ENCODE measurements at places on chromosomes 2 and 18.

GRCh38 chr2:132503701-132504100, 87.1 kb downstream of the GPR39 start:
- DNase-seq = no peak

DNA sequence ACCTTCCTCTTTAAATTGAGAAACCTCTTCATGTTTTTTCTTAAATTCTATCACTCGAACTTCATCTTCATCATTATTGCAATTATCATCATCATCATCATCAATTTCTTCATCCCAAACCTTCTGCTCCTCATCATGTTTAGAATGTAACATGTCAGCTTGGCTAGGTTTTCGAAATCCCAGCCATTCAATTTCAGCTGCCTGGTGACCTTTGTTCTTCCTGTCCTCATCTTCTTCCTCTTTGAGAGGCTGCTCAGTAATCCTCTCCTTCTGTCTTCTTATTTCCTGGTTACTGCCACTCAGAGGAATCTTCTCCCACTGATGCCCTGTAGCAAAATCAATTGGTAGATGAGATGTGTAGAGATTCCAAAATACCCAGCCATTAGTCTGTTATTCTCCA, 4.2 kb downstream of the ERMN start:
- DNase-seq = no peak

DNA sequence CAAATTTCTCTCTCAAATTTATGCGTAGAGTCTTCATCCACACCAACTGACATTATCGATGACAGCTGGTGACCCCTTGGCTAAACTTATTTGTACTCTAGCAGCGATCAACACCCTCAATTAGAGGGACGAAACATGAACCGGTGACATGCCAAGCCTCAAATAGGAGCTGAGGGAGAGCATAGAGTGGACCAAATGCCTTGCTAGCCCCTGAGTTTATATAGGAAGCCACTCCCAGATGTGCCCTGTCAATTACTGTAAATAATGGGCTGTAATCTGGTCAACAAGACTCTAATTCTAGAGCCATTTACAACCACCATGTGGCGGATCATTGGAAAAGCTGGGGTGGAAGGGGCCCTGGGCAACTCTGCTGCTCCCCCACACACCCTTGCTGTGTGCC, 47.6 kb upstream of the FHL2 start:
- no peak for DNase-seq

- DNase-seq = no peak
Observed at GRCh38 chr2:237699870-237700511, 72.6 kb downstream of the LRRFIP1 start.

GRCh38 chr2:47935071-47935470, 28.8 kb upstream of the FBXO11 start:
- no peak for DNase-seq

DNA sequence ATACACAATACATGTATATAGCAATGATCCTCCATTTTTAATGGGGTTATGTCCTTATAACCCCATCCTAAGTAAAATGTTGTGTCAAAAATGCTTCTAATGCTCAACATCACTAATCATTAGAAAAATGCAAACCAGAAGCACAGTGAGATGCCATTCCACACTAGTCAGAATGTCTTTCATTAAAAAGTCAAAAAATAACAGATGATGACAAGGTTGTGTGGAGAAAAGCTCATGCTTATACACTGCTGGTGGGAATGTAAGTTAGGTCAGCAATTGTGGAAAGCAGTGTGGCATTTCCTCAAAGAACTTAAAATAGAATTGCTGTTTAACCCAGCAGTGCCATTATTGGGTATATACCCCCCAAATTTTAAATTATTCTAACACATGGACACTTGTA, 654.9 kb upstream of the CNTNAP5 start:
- no peak for DNase-seq

GRCh38 chr18:56570978-56571377, 67.4 kb downstream of the TXNL1 start:
- no peak for DNase-seq

DNA sequence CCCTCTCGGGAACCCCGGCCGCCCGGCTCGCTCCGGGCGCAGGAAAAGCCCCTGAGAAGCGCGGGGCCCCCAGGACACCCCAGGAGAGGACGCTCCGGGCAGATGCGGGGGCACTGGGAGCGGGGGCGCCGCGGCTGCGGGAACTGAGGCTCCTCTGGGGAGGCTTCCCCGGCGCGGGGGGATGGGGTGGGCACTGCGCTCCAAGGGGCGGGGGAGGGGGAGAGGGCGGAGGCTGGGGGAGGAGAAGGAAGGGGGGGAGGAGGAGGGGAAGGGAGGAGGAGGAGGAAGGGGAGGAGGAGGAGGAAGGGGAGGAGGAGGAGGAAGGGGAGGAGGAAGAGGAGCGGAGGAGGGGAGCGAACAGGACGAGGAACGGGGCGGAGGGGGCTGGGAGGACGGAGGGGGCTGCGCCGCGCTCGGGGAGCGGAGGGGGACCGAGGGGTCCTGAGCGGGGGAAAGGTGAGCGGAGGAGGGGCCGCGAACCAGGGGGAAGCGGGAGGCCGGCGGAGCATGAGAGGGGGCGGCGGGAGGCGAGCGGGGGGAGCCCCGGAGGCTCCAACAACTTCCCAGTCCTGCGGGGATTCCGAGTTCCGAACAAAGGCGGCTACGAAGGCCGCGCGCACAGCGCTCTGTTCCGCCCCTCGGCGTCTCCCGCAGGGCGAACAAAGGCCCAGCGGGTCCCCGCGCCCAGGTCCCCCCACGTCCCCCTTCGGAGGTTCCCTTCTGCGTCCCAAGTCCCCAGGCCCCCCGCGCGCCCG, 742 bp downstream of the PXDN start:
- no peak for DNase-seq

DNA sequence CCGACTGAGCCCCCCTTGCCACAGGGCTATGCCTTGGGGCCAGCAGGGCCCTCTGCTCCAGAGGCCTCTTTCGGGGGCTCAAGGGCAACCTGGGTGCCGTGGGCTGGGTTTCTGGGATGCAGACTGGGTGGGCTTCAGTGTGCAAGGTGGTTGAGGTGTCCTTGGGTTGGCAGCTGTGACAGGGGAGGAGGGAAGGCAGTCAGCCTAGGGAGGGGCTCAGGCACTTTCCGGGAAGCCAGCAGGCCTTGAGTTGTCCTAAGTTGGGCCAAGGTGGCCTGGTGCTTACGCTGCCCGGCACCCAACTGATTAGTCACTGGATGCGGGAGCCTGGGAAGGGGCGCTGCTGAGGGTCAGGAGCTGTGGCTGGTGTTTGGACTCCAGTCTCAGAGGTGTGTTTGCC, 199.5 kb downstream of the TWIST2 start:
- DNase-seq = no peak

- DNase-seq = no peak
Observed at GRCh38 chr18:13983506-13983905, 68.2 kb upstream of the MC2R start.

DNA sequence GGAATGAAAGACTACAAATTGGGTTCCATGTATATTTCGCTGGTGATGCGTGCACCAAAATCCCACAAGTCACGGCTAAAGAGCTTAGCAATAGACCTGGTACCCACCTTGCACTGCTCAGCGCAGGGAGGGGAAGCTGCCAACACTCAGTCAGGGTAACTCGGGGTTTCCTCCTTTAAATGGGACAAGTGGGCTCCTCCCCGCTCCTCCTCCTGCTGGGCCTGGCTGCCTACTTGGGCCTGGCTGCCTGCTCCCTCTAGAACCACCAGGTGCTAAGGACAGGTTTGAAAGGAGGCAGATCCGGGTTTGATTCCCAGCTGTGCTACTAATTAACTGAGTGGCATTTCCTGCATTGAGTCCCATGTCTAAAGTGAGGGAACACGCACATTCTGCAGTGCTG, 23.4 kb downstream of the MYO7B start:
- no peak for DNase-seq

- DNase-seq = no peak
Observed at GRCh38 chr2:181954538-181954883, 31.1 kb upstream of the PPP1R1C start.

DNA sequence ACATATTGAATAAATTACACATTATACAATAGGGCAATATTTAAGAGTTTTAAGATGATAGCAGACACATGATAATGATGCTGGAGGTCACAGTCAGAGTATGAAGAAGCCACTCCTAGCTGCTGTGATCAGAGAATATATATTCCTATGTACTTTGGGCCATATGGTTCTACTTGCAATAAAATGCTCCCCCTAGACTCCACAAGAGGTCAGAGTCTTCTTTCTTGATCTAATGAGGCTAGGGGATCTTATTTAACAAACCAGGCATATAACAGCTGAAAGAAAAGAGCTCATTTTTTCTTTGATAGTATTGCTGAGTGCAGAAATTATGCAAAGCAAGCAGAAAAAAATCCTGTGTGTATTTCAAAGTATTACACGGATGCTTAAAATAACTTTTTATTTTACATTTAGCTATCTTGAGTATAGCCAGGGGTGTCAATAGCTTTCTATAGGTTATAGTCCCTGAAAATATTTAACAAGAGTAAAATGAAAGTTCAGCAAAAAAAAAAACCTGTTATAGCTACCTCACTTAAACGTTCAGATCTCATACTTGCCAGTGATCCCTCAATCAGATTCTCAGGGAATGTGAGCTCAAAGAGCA, 748.7 kb upstream of the CHAC2 start:
- no peak for DNase-seq

DNA sequence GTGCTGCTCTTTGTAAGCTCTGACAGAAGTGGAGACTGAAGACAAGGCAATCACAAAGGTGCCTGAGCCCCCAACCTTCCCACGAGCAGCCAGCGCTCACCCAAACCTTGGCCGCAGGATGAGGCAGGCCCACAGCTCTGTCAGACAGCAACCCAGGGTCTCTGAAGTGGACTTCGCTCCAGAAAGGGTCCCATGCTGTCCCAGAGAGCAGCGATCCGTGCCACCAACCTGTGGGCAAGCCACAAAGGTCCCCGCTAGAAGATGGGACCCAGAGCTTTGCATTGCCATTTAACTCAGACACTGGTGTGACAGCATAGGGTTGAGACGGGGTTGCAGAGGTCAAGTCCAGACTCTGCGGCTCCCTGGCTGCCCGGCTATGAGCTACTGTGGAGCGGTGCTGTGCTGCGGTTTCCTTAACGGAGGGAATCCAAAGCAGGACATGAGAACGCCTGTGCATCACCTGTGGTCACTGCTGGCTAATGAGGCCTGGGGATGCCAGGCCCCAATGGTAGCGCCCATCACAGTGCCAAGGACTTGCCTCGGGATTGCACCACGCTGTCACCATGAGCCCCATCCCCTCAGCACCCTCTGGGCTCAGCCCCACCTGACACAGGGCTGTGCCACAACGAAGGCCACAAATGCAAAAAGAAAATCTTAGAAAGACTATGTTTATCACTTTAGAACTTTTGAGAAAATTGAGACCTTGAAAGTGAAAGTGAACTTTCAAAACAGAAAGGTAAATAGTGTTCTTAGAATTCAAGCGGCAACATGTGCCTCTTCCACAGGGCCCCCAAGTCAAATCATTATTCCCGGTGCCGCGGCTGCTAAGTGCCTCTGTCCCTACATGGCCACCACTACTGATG, 103.4 kb downstream of the HDAC4 start:
- DNase-seq = no peak

DNA sequence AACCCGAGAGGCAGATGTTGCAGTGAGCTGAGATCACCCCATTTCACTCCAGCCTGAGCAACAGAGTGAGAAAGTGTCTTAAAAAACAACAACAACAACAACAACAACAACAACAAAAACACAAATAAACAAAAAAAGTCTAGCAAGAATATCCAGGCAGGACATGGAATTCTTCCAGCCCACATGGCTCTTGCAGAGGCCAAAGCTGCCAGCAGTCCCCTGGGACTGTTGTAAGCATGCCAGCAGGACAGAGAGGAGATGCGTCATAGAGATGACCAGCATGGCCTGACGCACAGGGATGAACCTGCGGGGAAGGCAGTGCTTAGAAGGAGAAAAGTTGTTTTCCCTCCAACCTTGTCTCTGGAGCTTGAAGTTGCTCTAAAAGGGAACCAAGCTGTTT, 182.3 kb upstream of the PGAP1 start:
- DNase-seq = no peak

DNA sequence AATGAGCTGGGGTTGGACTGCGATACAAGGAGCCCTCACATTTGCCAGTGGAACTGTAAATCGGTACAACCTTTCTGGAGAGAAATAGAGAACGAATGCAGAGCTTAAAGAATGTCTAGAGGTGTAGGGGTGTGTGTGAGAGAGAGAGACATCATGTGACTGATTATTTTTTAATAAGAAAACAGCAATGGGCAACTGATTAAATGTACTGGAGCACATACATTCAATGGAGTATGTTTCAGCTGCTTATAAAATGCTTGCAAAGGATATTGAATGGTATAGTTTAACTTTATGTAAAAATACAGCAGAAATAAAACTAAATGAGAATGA, 391 bp upstream of the TMEM17 start:
- DNase-seq = no peak

- DNase-seq = peak; percentile 52
Observed at GRCh38 chr2:240467659-240468302, 32.3 kb downstream of the GPC1 start.

- no peak for DNase-seq
Observed at GRCh38 chr18:75586130-75586889, 158.8 kb upstream of the SMIM21 start.

GRCh38 chr2:68789603-68790002, 55.0 kb downstream of the ARHGAP25 start:
- DNase-seq = no peak

- no peak for DNase-seq
Observed at GRCh38 chr2:172101821-172102390, 794 bp downstream of the DLX2 start.

GRCh38 chr2:54514822-54515569, 58.9 kb downstream of the SPTBN1 start:
- no peak for DNase-seq

DNA sequence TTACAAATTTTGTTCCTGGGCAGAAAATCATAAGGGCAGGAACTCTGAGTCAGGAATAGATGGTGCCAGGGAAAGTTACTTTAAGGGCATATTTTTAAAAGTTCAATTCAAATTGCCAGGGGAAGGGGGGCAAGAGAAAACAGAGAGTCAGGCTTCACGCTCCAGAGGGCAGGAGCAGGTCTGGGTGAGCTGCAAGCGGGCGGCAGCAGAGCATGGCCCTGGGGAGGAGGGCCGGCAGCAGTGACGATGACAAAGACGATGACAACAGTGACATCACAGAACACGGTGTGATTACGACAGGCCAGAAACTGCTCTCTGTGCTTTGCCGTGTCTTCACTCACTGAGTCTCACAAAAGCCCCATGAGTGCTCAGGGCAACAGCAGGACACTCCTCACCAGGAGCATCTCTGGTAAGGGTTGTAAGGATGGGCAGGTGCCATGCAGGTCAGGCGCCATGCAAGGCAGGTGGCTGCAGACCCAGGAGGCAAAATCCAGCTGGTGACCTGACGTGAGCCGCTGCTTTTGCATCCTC, 23.3 kb downstream of the CHST10 start:
- DNase-seq = no peak

GRCh38 chr2:99748344-99748743, 258.5 kb upstream of the REV1 start:
- DNase-seq = peak; percentile 13

GRCh38 chr18:74062037-74062436, 85.6 kb downstream of the FBXO15 start:
- DNase-seq = no peak

- DNase-seq = no peak
Observed at GRCh38 chr2:1715184-1716013, 28.9 kb downstream of the PXDN start.

- peak; percentile 19 for DNase-seq
Observed at GRCh38 chr2:7044253-7045250, 127.3 kb downstream of the RNF144A start.

Measured in H1 (cell line).